ENCODE measurements at places on chromosomes 1 and 21.

- peak; percentile 8 for DNase-seq
Measured at GRCh38 chr1:176096015-176096414, 111.1 kb downstream of the COP1 start.

DNA sequence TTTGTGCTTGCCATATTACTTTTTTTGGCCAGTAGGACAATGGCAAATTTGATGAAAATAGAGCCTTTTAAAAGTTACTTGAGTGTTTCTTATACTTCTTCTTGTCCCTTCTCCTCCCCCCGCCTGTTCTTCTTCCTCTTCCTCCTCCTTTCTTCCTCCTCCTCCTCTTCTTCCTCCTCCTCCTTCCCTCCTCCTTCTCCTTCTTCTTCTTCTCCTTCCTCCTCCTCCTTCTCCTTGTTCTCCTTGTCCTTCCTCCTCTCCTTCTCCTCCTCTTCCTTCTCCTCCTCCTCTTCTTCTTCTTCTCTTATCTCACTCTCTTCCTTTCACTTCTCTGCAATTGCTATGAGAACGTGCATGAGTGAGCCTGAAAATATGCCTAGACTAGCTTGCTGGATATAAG is 466.2 kb upstream of the NR5A2 start:
- no peak for DNase-seq

DNA sequence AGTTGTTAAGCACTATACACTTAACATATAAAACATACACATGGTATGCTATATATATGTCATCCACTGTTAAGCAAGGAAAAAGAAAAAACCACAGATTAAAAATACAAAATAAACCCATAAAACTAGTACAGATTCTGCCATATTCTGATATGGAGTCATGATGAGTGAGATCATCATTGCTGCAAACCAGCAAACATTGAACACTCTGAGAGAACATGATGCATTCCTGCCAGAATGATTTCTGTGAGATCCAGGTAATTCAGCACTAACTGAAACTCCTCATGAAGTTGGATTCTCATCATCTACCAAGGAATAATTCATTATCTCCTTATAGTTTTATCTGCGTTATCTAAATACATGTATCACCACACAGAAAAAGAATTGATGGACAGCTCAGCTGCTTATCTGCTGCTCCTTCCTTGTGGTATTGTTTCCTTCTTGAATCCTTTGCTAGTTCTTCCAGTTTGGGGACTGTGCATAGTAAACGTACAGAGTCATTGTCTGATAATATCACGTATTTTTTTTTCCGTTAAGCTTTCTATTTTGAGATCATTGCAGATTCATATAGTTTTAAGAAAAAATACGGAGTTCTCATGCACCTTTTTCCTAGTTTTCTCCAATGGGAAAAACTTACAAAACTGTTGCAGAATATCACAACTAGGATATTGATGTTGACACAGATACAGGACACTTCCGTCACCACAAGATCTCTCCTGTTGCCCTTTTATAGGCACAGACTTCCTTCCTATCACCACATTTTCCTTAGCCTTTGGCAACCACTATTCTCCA is 9.3 kb downstream of the RAB4A start:
- DNase-seq = no peak

GRCh38 chr21:33374450-33375096 is 28.6 kb upstream of the IFNGR2 start:
- peak; percentile 56 for DNase-seq

- no peak for DNase-seq
Measured at GRCh38 chr1:42259059-42259738, 75.8 kb downstream of the FOXJ3 start.

Data from activated CD4-positive, alpha-beta T cell treated with anti-CD3 and anti-CD28 coated beads, Interleukin-2, amount 50 U/mL, for 16 hours (primary cell).